Forelimb muscle (tissue), 1 donor: ENCODE measurements at places on chromosomes 1 and 21.

DNA sequence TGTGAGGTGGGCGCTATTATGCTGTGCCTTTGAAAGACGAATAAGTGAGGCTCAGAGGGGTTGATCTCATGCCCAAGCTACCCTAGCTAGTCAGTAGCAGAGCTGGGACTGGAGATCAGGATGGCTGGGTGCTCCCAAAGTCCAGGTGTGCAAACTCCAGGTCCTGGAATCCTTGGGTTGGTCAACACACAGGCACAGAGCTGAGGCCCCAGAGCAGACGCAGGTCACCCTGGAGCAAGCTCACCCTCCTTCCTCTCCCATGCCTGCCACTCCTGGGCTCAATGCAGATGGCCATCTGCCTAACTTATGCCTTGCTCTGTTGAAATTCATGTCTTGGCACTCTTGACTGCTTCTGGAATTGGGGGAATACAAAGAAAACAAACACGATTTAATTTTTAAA lies 587.2 kb downstream of the PTPRU start:
- DNase-seq = no peak

- DNase-seq = no peak
These were observed 144.1 kb downstream of the CENPF start for GRCh38 chr1:214747050-214747635.

DNA sequence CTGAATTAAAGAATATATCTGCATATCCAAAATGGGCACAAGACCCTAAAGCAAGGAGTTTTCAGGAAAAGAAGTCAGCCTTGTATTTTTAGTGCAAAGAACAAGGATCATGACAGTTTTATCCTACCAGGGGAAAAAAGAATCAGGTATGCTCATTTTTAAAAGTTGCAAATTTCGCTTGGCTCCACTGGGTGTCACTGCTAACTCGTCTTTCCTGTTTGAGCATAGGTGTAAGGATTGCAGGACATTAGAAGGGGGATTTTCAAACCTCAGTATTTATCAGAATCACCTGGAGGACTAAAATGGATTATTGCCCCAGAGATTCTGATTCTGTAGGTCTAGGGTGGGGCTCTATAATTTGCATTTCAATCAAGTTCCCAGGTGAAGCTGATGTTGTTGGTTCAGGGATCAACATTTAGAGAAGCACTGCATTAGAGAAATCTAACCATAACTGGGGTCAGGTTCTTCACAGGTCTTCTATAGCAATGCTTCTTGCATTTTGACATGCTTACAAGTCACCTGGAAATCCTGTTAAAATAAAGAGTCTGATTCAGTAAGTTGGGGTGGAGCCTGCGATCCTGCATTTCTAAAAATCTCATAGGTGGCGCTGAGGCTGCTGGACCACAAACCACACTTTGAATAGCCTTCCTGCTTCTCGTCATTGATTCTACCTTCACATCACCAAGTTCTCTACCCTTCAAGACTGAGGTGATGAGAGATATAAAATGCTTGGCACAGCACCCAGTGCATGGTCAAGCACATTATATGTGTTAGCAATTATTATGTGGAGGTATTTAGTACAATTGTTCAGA lies 39.6 kb downstream of the NUF2 start:
- no peak for DNase-seq

- DNase-seq = peak; percentile 25
These were observed 34.8 kb upstream of the GREM2 start for GRCh38 chr1:240646571-240647240.

- DNase-seq = no peak
These were observed 47.4 kb downstream of the KCNN3 start for GRCh38 chr1:154822717-154823116.

GRCh38 chr1:92004129-92004528 lies 25.7 kb upstream of the EPHX4 start:
- DNase-seq = no peak

- no peak for DNase-seq
These were observed 26.2 kb upstream of the EPHA2 start for GRCh38 chr1:16181887-16182719.

DNA sequence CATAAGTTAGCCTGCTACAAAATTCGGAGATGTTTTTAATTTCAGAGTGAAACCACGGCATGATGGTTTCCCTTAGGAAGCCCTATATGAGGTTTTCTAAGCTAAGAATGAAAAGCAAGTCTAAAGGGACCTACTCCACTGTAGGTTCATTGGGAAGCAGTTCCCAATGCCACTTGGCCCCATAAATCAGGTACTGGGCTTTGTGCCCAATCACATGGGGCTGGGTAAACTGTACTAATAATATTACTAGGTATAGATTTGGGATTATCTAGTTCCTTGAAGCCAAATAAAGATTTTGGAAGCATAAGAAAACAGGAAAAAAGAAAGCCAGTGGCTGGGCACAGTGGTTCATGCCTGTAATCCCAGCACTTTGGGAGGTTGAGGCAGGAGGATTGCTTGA lies 19.1 kb upstream of the ANGPTL7 start:
- no peak for DNase-seq

DNA sequence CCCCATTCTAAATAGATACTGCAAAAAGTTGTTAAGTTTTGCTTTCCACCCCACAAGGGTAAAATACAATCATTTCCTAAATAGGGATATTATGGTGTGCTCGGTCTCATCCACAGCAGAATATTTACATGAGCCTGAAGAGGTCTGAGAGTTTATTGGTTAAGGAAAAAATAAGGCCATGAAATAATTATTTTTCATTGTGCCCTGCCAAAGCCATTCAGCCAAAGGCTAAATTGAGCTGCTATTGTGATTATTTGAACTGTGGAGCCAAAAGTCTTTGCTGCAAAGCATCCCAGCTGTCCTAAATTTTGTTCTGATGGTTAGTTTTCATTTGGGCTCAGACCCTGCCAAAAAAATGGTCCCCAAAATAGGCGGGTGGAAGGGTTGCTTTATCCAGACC lies 298.7 kb upstream of the ESRRG start:
- DNase-seq = no peak

GRCh38 chr1:12615159-12615864 lies 2.7 kb downstream of the DHRS3 start:
- no peak for DNase-seq

- DNase-seq = no peak
These were observed 257.4 kb upstream of the USP25 start for GRCh38 chr21:15472108-15473040.

- no peak for DNase-seq
These were observed 6.8 kb upstream of the BCAS2 start for GRCh38 chr1:114588196-114588689.

- no peak for DNase-seq
These were observed 3.6 kb upstream of the RD3 start for GRCh38 chr1:211495584-211495983.

- DNase-seq = no peak
These were observed 467.8 kb downstream of the LMO4 start for GRCh38 chr1:87796471-87796901.

DNA sequence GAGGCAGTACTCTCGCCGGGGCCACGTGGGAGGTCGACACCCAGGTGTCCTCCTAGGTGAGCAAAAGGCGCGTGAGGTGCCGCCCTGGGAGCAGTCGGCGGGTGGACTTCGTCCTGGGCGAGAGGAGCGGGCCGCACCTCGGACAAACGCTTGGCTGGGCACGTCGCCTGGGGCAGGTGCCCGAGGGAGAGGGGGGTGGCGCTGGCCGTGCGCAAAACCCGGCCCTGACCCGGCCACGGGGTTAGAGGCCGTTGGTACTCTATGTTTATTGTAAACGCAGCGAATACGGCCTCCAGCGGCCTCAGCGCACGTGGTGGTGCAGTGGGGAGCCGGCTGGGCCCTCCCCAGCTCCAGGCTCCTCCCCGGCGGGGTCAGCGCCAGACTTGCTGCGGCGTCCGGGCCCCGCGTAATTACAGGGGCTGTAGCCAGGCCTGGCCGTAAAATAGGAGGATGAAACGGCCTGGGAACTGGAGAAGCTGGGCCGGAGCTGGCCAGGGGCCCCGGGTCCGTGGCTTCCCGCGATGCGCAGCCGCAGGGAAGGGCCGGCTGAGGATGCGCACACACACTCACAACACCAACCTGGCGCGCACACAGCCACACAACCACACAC lies 1.6 kb upstream of the EFNA1 start:
- DNase-seq = no peak

GRCh38 chr21:25956993-25957714 lies 213.4 kb downstream of the APP start:
- no peak for DNase-seq

GRCh38 chr1:34845131-34845901 lies 14.2 kb downstream of the SMIM12 start:
- no peak for DNase-seq

DNA sequence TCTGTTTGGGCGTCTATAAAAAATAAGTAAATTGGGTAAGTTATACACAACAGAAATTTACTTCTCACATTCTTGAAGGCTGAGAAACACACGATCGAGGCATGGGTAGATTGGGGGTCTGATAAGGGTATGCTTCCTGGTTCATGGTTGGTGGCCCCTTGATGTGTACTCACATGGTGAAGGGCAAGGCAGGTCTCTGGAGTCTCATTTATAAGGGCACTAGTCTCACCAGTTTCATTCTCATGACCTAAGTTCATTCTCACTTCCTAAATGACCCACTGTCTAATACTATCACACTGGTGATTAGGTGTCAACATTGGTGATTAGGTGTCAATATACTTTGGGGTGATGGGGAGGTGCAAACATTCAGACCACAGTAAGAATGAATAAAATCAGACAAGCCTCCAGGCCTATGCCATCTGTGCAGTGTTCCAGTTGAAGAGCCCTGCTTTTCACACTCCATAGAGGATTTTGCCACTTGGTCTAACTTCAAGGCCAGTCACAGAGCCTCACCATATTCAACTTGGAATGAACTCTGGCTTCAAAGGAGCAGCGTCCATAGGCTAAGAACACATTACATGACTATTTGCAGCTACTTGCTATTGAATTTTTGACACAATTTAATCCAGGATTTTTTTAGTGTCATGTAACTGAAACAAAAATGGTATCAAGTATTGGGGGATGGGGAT lies 2.5 kb upstream of the GBP4 start:
- no peak for DNase-seq

DNA sequence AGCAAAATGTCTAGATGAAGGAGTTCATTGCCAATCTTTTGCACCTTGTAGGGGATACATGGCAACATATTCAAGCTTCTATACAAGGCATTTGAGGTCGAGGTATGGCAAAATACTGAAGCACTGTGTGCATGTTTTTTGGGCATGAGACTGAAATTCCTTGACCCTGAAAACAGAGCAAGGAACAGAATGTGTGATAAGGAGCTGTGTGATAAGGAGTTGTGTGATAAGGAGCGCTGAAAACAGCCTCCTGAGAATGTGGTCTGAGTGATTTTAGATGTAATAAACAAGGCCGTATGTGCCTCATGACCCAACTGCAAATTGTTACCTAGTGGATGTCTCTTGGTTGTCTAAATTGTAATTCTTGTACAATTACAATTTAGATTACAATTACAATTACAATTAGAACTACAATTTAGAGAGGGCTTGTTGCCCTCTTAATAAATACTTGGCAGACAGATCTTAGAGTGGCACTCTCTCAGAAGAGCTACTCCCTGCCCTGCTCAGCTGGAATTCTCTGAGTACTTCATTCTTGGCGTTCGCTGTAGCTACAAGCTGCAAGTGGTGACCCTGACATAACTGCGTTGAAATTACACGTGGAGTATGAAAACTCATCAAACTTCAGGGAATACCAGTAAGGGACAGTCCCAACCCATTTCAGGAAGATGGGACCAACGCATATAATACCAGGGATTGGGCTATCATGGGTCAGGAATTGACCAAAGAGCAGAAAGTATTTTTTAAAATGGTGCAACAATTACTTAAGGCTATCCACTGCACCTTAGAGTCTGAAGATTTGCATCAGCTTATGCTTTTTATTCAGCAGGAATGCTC lies 20.0 kb upstream of the ITLN1 start:
- no peak for DNase-seq

GRCh38 chr1:46481961-46482360 lies 7.7 kb upstream of the DMBX1 start:
- DNase-seq = no peak

DNA sequence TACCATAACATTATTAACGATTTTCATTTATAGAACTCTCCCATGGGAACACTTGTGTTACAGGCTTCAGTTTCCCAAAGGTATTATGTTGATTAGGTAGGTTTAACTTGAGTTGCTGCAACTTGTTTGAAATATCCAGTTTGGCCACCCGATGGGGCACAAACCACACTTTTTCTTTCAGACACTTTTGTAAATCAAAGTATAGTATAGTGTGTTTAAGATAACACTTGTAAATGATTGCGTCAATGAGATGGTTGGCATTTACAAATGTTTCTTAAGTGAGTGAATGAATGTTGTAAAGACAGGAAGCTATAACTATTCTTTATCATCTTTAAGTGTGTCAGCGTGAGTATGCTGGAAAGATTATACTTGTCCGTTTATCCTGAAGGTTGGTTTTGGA lies 4.3 kb downstream of the XPR1 start:
- no peak for DNase-seq

DNA sequence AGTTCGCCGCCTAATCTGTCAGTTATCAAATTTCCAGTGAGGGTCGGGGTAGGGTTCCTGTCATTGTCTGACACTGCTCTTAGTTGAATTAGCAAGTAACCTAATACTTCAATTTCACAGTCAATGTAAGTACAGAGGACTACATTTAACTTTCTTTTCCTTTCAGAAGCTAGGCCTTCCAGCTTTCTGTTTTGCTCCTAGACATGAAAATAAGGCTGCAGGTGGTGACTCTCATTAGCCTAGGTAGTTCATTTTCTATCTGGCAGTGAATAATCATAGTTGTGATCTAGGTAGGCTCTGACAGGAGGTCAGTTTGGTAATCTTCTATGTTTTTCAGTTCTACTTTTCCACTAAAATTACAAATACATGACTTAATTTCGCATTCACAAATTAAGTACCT lies 783.1 kb downstream of the MRPL39 start:
- DNase-seq = no peak

DNA sequence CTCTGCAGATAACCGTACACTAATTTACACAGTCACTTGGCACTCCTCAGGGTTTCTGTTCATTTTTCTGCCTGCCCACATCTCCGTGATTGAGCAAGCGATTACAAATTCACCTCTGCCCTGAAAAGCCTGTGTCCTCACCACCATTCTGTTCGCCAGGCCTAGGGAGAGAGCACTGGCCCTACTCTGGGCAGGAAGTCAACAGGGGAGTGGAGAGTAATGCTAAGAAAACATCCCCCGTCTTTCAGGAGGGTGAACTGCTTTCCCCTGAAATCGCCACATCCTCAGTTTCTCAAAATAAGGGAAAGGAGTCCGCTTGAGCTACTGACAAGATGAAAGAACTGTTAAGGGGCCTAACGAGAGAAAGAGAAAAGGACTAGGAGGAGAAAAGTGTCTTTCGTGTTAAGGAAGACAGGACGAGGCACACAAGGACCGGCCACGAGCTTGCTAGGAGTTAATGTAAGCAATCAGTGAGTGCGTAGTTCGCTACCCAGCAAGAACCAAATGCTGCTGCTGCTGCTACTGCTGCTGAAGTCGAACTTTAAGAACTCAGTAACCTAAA lies 632 bp downstream of the PEX19 start:
- DNase-seq = no peak
